Temporal lobe (tissue), 4 donors: ENCODE measurements at places on chromosomes 1 and 21. TPM values are rescaled to one million over a fixed set of nuclear protein-coding genes. Genes with fewer than 3 reads are reported as not detected.

Gene CLDN17
- total RNA-seq = not detected

Gene C2CD4D
- total RNA-seq = not detected

Gene MCOLN2
- not detected for total RNA-seq

Gene BSND
- total RNA-seq = not detected

Gene APOBEC4
- total RNA-seq = not detected

Gene LIN28A
- not detected for total RNA-seq

Gene ADCY10
- total RNA-seq = 0.25 TPM

Gene ANKRD34A
- 1.7 TPM for total RNA-seq

Gene FCRLA
- total RNA-seq = 0.49 TPM

Gene CAMSAP2
- total RNA-seq = 112 TPM

Gene SPRR2G
- not detected for total RNA-seq

Gene HAO2
- total RNA-seq = not detected

Gene FAAH
- 17.0 TPM for total RNA-seq

Gene YARS1
- 39.1 TPM for total RNA-seq

Gene SYT14
- 41.6 TPM for total RNA-seq

Gene RAB7B
- total RNA-seq = 0.49 TPM

Gene IGSF9
- 7.6 TPM for total RNA-seq

Gene ATP6V1G3
- not detected for total RNA-seq

Gene FBXO2
- 3.4 TPM for total RNA-seq

Gene CAPN2
- total RNA-seq = 42.0 TPM

Gene LRRC53
- total RNA-seq = under 0.01 TPM

Gene IL10RB
- total RNA-seq = 7.6 TPM

Gene CELA2A
- not detected for total RNA-seq

Gene GPATCH3
- total RNA-seq = 9.3 TPM

Gene AGO3
- 18.9 TPM for total RNA-seq

Gene IQGAP3
- total RNA-seq = 0.98 TPM

Gene NR0B2
- total RNA-seq = not detected

Gene DCST1
- total RNA-seq = 0.25 TPM

Gene ITLN2
- not detected for total RNA-seq

Gene IGSF21
- total RNA-seq = 32.0 TPM

Gene GNAT2
- total RNA-seq = not detected

Gene OR2L13
- total RNA-seq = 0.74 TPM

Gene CDA
- not detected for total RNA-seq

Gene LCE3E
- not detected for total RNA-seq

Gene ATP13A2
- total RNA-seq = 78.9 TPM

Gene PHLDA3
- total RNA-seq = 7.1 TPM

Gene CHI3L2
- 0.49 TPM for total RNA-seq

Gene MFSD2A
- 18.7 TPM for total RNA-seq
